CD4-positive, alpha-beta T cell treated with Interferon gamma for 1 hour (primary cell): ENCODE measurements at places on chromosomes 6 and 20.

DNA sequence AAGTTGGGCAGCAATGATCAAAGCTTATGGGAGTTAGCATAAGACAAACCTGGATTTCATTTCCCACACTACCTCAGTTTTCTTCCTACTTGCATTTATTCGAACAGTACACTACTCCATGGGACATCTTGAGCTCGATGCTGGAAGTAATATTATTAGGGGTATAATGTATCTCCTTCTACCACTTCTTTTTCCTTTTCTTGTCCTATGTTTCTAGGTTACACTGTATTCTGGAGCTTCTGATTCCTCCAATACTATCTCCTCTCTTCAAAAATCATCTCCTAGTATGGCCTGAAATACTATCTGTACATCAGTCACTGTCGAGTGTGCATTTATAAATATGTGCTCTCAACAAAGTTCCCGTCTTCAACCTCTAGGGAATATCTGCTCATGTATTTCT is 124.4 kb downstream of the MAP7 start:
- DNase-seq, result no peak

- no peak for DNase-seq
These were observed 71.6 kb upstream of the CD93 start for GRCh38 chr20:23157734-23158133.

- no peak for DNase-seq
These were observed 54.1 kb upstream of the PTPRT start for GRCh38 chr20:43243672-43244269.

GRCh38 chr6:166763606-166764472 is 136.8 kb upstream of the RPS6KA2 start:
- DNase-seq, result no peak

DNA sequence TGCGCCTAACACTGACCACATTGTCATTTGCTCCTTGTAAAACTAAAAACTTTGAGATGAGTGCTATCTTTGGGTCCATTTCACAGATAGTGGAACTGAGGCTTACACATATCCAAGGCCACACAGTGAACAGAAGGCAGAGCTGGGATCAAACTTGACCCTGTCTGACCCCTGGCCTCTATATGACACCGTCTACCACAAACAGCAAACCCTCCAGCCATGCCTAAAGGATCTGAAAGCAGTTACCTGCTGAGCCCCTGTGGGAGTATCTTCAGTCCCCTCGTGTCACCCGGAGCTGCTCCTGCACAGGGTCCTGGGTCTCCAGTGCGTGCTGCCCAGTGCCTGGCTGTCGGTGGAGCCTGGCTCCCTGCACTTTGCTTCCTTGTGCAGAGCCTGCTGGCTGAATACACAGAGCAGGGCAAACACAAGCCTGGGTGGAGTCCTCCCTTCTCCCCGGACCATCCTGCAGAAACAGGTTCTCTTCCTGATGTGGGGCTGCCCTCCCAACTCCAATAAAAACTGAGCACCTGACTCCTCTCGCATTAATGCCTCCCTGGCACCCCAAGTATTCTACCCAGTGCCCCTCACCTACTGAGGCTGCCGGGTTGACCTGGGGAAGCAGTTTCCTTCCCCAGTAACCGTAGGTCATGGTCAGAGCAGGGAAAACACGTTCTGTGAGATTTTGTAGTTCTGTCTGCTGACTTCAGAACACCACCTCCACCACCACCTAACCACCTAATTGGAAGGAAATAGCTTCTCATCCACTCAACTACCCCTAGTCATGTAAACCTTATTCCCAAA is at the start of gene BCAS1:
Gene BCAS1, minus strand, starts transcription at position 408 of the 801 bp plus-strand sequence. CDS start 11,876 bp downstream, outside the sequence.
- no peak for DNase-seq

GRCh38 chr20:38905375-38905774 is 20.8 kb upstream of the FAM83D start:
- DNase-seq, result no peak

DNA sequence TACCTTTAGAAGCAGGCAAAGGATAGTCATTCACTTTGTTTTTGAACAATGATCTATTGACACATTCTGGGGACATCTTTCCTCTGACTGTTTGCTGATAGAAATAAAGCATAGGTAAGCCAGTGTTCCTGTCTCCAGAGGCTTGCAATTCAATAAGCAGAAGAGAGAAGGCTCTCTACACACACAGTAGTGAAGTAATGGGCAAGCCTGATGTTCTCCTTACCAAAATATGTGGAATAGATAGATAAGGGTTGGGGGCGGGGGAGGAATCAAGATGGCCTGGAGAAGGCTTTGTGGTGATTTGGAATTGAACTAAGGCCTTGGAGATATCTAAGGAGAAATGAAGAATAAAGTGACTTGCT is 27.3 kb downstream of the PAQR8 start:
- DNase-seq, result no peak

DNA sequence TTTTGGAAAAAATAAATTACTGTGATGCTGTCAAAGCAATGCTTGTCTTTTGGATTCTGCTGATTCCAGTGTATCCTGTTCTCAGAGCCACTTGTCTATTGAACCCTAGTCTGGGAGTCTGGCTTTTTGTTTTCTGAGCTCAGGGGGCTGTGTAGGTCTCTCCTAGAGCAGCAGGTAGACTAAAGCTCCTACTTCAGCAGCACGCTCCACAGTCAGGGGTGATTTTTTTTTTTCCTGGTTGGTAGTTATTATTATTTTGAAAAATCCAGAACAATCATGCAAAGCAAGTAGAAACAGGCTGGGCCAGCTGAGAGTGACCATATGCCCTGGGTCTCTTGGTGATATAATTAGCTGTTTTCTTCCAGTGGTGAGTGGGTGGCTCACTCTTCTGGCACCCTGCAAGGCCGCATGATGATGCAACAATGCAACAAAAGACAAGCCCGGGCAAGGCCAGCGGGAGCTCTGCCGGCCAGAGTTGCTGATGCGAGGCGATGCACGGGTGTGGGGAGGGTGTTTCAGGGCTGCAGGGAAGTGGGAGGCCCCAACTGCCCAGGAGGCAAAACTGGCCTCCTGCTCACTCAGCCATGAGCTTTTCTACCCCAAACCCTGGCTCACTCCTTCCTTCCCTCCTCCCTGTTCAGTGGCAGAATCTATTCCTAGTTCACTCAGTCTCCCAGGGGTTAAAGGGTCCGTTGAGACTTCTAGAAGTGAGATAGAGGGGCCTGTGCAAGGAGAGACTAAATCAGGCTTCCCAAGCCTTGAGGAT is 11.5 kb upstream of the CDKN1A start:
- peak; percentile 57 for DNase-seq

- no peak for DNase-seq
These were observed 20.7 kb upstream of the PHACTR3 start for GRCh38 chr20:59583428-59584277.

DNA sequence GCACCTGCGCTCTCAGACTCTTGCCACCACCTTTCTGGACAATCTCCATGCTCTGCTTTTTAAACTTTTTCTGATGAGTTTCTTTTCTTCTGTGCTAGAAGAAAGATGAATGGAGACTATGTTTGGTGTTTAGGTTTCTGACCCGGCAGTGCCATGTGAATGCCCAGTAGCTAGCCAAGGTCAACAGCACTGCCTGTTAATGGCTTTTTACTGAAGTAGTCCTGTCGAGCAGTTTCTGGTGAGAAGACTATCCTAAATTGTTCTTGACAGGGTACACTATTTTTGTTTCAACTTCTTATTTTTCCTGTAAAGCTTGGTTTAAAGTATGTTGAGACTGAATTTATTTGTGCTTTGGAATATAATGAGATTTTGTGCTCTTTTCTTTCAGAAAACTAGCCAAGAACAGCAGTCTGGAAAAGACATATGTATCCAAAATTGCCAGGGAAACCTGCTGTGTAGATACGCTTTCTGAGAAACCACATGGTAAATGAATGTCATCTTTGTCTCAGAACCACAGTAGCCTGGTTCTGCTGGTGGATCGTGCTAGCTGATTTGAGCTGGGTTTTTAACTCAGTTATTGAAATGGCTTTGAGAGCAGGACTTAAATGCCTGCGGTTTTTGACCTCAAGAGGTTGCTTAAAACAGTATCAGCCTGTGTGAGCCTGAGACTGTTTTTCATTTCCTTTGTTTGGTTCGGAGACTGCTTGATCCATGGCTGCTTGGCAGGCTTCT is 48.1 kb downstream of the KCNS1 start:
- DNase-seq, result peak; percentile 15

GRCh38 chr20:52708137-52708536 is 264.0 kb upstream of the TSHZ2 start:
- DNase-seq, result no peak

GRCh38 chr6:83709748-83710050 is 798 bp upstream of the SNAP91 start:
- DNase-seq, result no peak

GRCh38 chr20:19603376-19603750 is 154.7 kb upstream of the RIN2 start:
- no peak for DNase-seq

DNA sequence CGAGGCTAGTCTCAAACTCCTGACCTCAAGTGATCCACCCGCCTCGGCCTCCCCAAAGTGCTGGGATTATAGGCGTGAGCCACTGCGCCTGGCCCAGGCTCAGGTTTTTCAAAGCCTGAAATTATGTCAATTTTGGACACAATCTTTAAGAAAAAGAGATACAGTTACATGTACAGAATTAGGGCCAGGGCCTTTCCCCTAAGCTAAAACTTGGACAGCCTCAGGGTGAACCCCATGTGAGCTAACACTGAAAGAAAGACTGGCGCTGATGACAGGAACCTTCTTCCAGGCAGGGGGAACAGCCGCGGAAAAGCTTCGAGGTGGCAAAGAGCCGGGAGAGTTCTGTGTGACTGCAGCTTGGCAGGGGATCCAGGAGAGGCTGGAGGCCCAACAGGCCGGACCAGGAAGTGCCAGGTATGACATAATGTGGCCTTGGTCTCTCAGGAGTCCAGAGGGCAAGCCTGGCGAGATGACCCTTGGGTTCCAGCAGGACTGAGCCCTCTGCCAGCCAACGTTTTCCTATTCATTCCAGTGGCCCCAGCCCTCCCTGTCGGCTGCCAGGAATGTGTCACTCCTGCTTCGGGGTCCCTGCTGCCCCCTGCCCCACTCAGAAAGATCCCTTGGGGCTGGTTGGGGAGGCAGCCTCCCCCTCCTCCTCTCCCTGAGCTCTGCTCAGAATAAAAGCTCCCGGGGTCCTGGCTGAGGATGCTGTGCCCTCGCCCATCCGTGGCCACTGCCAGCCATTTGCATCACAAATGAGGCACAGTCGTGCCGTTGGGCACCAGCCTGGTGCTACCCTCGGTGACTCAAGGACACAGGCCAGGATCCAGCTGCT is 37.3 kb downstream of the RBM38 start:
- DNase-seq, result no peak

- DNase-seq, result no peak
These were observed 420.1 kb downstream of the GJA1 start for GRCh38 chr6:121855521-121855920.

DNA sequence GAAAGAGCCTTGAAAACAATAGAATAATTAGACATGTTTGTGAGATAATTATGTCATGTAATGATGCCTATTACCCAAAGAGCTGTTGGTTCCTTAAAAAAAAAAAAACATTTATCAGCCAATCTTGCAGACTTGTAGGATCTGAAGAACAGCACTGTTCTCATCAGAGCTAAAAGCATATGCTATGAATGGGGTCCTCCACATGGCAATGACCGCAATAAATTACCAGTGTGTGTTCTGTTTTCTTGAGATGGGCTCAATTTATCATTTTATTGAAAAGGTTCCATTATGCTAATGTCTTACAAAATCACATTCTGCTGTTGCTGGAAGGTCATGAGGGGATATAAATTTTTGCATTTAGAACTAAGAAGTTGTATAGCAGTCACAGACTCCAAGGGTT is 484.7 kb downstream of the PRKN start:
- DNase-seq, result no peak
